ENCODE measurements at places on chromosomes 3 and 15.

GRCh38 chr3:159977295-159977694 lies 11.3 kb upstream of the IL12A start:
- peaks cover 12% of the 10 kb centered on the region for H3K4me1 ChIP-seq
- no peaks in the 10 kb centered on the region for H3K27me3 ChIP-seq
- no peak overlapping the region for H3K27ac ChIP-seq
- H3K36me3 ChIP-seq, result no peaks in the 10 kb centered on the region
- DNase-seq, result no peak

DNA sequence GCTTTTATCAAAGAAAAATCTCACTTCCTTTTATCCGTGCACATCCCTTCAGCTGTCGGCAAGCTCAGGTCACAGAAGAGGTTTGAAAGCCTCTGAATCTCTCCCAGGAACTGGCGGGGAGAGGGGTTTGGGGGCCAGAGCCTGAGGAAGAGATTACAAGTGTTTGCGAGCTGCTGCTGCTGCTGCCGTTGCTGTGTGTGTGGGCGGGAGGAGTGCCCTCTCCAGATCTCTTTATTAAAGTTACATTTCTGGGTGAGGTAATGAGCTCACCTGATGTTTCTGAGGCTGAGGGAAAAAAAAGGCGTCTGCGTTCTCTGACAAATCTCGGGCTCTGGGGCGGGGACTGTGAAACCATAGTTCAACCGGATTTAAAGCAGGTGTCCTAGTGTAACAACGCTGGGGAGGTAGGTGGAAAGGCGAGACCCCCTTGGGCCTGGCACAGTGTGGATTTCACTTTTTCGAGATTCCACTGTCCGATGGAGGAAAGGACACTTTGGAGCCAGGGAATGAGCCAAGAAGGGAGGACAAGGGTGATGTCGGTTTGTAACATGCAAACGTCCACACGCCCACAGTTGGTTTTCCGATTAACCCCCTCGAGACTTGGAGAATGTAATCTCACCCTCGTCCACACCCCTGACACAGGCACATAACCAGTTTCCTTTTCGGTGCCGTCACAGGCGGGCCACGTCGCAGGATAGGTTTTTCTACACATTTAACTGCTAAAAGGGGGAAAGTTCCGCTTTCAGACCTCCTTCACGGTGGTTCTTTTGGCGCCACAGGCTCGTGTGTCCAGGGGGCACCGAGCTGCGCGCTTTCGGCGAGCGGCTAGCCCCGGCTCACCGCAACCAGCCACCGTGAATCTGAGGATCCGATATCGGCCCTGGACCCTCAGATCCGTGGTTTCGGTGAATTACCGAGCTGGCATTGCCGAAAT lies 2.1 kb downstream of the ALCAM start:
- no peaks in the 10 kb centered on the region for H3K36me3 ChIP-seq
- DNase-seq, result peak; percentile 84
- peaks cover 10% of the 10 kb centered on the region for H3K4me1 ChIP-seq
- peak overlapping the region; percentile 96 for H3K4me3 ChIP-seq
- peak overlapping the region; percentile 89 for H3K27ac ChIP-seq

- H3K27ac ChIP-seq, result no peak overlapping the region
- DNase-seq, result no peak
- H3K27me3 ChIP-seq, result no peaks in the 10 kb centered on the region
- H3K4me3 ChIP-seq, result no peak overlapping the region
- no peaks in the 10 kb centered on the region for H3K36me3 ChIP-seq
- H3K4me1 ChIP-seq, result no peaks in the 10 kb centered on the region
Measured at GRCh38 chr15:31828594-31828993, 201.7 kb upstream of the CHRNA7 start.

DNA sequence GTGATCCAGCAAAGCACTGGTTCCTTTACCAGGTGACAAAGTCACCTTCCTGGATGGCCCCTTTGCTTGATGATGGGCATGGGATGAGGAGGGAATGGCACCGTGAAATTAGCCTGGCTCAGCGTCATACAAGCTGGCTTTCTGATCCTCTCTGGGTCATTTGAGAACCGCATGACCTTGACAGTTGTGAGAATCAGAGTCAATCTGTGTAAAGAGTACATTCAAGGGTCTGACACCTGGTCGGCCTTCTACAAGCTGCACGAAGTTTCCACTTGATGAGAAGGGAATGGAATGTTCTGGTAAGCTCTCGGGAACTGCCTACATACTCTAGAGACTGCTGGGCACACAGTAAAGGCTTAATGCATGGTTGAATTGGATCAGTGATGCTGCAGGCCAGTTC lies 319.8 kb upstream of the TLE3 start:
- no peak overlapping the region for H3K27ac ChIP-seq
- 0 out of 2 replicates have a peak, but pooled peaks cover 12% of the 10 kb centered on the region for H3K4me1 ChIP-seq
- DNase-seq, result no peak
- no peaks in the 10 kb centered on the region for H3K27me3 ChIP-seq
- no peaks in the 10 kb centered on the region for H3K36me3 ChIP-seq
- H3K4me3 ChIP-seq, result no peak overlapping the region

GRCh38 chr3:141493184-141493583 lies 6.4 kb downstream of the RASA2 start:
- peak; percentile 69 for DNase-seq
- H3K27me3 ChIP-seq, result no peaks in the 10 kb centered on the region
- H3K4me1 ChIP-seq, result peaks cover 79% of the 10 kb centered on the region
- no peak overlapping the region for H3K4me3 ChIP-seq

GRCh38 chr3:128280481-128281052 lies 127.3 kb downstream of the EEFSEC start:
- no peak for DNase-seq
- no peak overlapping the region for H3K27ac ChIP-seq

GRCh38 chr15:50675535-50676144 lies 11.0 kb downstream of the TRPM7 start:
- no peak overlapping the region for H3K4me3 ChIP-seq
- no peaks in the 10 kb centered on the region for H3K4me1 ChIP-seq
- H3K36me3 ChIP-seq, result no peaks in the 10 kb centered on the region

DNA sequence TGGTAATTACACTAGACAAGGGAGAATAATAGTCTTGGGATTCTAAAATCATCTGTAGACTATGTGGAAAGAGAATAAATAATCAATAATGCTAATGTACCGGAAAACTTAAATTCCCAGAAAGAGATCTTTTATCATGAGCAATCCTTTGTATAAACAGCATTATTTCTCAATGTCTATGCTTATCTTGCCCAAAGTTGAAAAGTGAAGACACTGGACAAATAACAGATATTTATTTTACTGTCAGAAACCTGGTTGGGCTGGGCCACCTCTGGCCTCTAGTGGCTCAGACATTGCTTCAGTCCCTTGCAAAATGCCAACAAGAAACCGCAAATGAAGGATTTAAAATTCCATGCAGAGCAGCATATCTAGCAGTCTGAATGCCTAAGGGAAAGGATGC lies 409.9 kb downstream of the FHIT start:
- no peaks in the 10 kb centered on the region for H3K27me3 ChIP-seq
- DNase-seq, result no peak
- no peak overlapping the region for H3K27ac ChIP-seq
- H3K36me3 ChIP-seq, result no peaks in the 10 kb centered on the region

DNA sequence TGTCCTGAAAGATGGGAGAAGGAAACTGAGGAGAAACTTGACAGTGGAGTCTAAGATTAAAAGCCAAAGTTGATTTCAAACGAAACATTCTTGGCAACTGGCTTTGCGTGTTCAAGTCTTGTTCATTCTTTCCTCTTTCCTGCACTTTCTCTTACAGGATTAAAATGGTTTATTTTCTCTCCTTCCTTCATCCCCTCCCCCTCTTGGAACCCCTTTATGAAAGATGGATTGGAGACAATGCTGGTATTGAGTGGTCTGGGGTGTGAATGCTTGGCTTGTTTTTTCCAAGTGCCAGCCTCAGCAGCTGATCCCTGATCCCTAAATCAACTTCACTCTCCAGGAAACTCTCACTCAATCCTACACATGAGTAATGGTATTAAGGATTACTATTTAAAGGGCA lies 703 bp upstream of the LSAMP start:
- DNase-seq, result no peak
- no peaks in the 10 kb centered on the region for H3K36me3 ChIP-seq
- no peaks in the 10 kb centered on the region for H3K27me3 ChIP-seq
- no peak overlapping the region for H3K4me3 ChIP-seq

- H3K4me3 ChIP-seq, result 0 out of 2 replicates have a peak overlapping the region, but pooled peaks have one; percentile 86
- no peak for DNase-seq
- H3K27ac ChIP-seq, result no peak overlapping the region
- peaks cover 16% of the 10 kb centered on the region for H3K4me1 ChIP-seq
Measured at GRCh38 chr15:75369897-75370581, 1.6 kb upstream of the MAN2C1 start.
